ENCODE measurements at places on chromosomes 1 and 21. TPM values are rescaled to one million over a fixed set of nuclear protein-coding genes. Genes with fewer than 3 reads are reported as not detected.

LDLRAD1 gene
- not detected for total RNA-seq

CYP4Z1 gene
- 2.8 TPM for total RNA-seq

FYB2 gene
- total RNA-seq: not detected

- no peak for DNase-seq
Observed at GRCh38 chr1:225861834-225862580, 20.2 kb downstream of the TMEM63A start.

GRCh38 chr1:209652873-209653401 lies 712 bp upstream of the LAMB3 start:
- no peak for DNase-seq

- DNase-seq: no peak
Observed at GRCh38 chr1:177329871-177330270, 159.1 kb downstream of the BRINP2 start.
